ENCODE measurements at places on chromosomes 6 and 20. TPM values are rescaled to one million over a fixed set of nuclear protein-coding genes. Genes with fewer than 3 reads are reported as not detected.

PHF3 gene
- 44.6 TPM for total RNA-seq

OXT gene
- total RNA-seq, result not detected

TTBK1 gene
- total RNA-seq, result 1.5 TPM

TP53INP2 gene
- total RNA-seq, result 4.8 TPM

ZBP1 gene
- total RNA-seq, result 0.32 TPM
